Kasumi-1 (cell line): ENCODE measurements at places on chromosomes 5 and 9.
A peak's percentile ranks its signal among the peaks of the same experiment; 100 is the strongest.

- no peak for DNase-seq
Observed at GRCh38 chr9:90013778-90014177, 409.0 kb downstream of the GADD45G start.

DNA sequence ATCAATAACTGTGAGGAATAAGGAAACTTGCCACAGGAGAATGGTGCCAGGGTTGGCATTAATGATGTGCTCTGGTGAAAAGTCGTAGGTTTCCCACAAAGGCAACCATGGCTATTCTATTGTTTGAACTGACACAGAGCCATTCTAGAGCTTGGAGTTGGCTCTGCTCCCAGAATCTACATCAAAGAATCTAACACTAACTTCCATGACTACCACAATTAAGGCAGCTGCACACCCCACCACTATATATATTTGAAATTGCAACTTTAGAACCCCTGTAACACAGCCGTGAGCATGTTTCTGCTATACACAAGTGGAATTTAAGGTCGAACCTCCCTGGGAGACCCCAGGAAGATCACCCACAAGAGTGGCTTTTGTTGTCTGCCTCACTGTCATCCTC lies 89.7 kb upstream of the CCDC152 start:
- DNase-seq = no peak

DNA sequence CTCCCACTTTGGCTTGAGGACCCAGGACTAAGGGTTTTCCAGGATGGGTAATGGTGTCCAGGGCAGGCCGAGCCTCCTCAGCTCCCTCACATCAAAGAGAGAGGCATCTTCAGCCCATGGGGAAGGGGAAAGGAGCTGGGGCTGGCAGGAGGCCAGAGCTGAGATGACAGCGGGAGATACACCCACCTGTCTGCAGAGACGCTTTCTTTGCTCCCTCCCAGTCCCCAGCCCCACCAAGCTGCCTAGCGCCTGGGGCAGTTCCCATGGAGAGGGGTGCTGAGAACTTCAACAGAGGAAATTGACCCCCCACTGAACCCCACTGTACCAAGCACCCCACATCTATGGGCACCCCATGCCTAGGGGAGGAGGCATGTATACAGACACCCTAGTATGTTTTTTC lies 10.6 kb downstream of the PCDH1 start:
- no peak for DNase-seq

GRCh38 chr9:134317400-134317789 lies 8.9 kb upstream of the RXRA start:
- DNase-seq = no peak

GRCh38 chr5:179819296-179820126 lies 1.2 kb upstream of the SQSTM1 start:
- no peak for DNase-seq

DNA sequence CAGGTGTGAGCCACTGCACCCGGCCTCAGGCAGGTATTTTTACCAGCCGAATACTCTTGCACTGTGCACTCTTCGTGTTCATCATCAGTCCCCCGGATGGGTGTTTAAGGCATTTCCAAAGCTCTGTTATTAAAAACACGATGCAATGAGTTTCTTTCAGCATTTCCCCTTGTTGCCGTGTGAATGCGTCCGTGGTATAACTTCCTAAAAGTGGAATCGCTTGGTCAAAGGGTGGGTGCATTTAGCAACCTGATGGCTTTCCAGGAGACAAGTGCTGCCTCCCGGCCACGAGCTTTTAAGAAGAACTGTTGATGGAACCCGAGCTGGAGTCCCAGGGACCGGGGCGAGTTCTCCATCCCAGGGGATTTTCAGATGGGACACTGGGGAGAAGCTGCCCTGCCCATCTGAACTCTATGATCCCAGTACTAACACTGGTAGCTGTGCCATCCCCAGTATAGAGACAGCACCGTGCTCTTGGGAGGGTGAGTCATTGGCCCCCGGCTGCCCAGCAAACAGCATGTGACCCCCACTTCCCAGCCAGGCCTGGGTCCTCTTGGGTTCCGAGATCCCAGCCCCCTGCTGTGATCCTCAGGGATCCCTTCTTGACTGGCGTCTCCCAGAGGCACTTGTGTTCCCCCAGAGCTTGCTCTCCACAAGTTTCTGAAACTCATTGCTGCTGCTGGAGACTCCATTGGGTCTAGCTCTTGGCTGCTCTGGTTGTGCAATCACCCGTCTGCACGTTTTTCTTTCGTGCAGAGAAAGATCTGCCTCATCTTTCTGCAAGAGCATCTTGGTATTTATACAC lies 169.5 kb upstream of the IER5L start:
- peak; percentile 9 for DNase-seq

DNA sequence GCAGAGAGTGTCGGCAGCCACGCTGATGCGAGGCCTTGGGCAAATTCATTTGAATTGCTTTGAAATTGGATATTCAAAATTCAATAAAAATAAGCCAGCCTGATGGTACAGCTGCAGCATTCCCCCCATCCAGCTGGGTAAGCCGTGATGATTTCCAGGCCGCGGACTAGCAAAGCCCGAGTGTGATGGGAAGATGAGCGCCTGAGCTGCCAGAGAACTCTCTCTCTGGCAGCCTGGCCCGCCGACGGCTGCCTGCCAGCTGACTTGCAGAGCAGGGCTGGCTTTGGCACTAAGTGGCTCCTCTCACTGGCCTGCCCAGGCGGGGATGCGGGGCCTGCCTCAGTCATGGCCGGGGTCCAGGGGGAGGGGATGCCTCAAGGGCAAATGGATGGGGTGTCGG lies 268.3 kb upstream of the WWC1 start:
- no peak for DNase-seq

- DNase-seq = no peak
Observed at GRCh38 chr5:149406203-149406978, 27.3 kb upstream of the IL17B start.

GRCh38 chr9:91503673-91504081 lies 80.0 kb upstream of the NFIL3 start:
- DNase-seq = no peak
